ENCODE measurements at places on chromosomes 6 and 20.

DNA sequence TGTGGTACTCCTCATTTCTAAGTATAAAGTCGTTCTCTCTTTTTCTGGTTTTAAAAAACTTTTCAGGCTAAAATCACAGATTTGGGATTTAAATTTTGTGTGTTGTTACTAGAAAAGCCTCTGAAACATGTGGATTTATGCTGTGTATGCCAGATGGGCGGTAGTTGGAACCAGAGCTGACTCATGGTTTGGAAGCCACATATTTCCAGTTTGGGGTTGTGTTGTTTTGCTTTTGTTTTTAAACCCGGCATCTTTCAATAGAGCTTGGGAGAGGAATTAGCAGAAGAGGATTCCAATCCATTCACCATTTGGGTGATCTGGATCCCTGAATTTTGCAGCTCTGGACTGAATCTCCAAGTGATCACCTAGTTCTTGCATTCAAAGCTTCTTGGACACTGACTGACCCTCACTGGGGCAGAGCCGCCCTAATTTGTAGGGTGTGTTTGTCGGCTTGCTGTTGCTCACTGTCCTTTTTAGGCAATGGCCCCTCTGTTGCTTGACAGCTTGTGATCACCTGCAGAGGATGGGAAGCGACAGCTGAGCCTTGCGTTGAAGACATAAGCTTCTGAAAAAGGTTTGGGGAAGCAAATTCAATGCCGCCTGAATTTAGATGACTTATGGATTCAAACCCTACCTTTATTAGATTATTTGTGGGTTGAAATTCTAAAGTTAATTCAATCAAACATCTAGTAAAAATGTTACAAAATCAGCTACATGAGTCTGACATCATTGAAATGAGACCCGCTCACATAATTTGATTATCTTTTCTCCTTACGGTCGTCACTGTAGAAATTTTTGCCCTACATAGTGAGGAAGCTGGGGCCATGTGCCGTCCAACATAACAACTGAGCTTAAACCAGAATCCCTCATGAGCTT lies 79.9 kb upstream of the CD83 start:
- DNase-seq, result no peak

- DNase-seq, result no peak
Measured at GRCh38 chr6:75934643-75935472, 137.6 kb downstream of the IMPG1 start.

GRCh38 chr6:704046-704445 lies 11.1 kb upstream of the EXOC2 start:
- no peak for DNase-seq

GRCh38 chr6:135062735-135063134 lies 8.1 kb upstream of the HBS1L start:
- no peak for DNase-seq

DNA sequence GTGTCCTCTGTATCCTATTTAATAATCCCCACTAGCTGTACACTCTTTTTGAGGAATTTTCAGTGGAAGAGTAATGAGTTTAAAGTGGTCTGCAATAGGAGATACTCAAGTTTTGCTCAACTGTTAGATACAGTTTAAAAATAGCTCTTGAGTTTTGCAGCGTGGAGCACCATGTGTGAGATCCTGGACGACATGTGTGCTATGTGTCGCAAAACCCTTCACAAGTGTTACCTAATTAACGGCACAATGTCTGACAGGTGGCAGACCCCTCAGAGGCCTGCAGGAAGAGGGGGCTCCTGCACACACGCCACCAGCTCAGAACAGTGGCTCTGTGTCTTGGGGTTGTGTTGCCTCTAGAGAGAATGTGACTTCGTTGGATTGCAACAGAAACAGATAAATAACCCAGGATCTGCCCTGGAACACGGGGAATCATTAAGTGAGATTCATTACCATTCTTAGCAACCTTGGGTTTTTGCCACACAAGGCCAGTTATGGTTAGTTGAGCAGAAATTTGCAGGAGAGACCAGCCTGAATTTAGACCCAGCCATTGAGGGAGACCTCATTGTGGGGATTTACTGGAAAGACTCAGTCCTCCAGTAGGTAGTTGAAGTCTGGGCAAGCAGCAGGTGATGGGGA lies 73.8 kb downstream of the SASH1 start:
- no peak for DNase-seq

All from activated gamma-delta T cell (primary cell).